Effector memory CD4-positive, alpha-beta T cell (primary cell): ENCODE measurements at places on chromosomes 7 and 10.
A peak's percentile ranks its signal among the peaks of the same experiment; 100 is the strongest.

GRCh38 chr10:25815999-25816768 lies 117.8 kb upstream of the MYO3A start:
- no peaks in the 10 kb centered on the region for H3K36me3 ChIP-seq
- no peak for DNase-seq
- H3K4me3 ChIP-seq: no peak overlapping the region
- H3K27ac ChIP-seq: no peak overlapping the region
- H3K4me1 ChIP-seq: no peaks in the 10 kb centered on the region

GRCh38 chr7:95621404-95621803 lies 25.1 kb upstream of the PDK4 start:
- no peak for DNase-seq
- H3K4me1 ChIP-seq: no peaks in the 10 kb centered on the region
- H3K27ac ChIP-seq: no peak overlapping the region

- no peaks in the 10 kb centered on the region for H3K27me3 ChIP-seq
- peak; percentile 56 for DNase-seq
- H3K4me3 ChIP-seq: peak overlapping the region; percentile 70
- H3K27ac ChIP-seq: peak overlapping the region; percentile 91
These were observed 67.6 kb upstream of the CTNNA3 start for GRCh38 chr10:67763499-67764011.

- H3K27ac ChIP-seq: no peak overlapping the region
- peaks cover 19% of the 10 kb centered on the region for H3K4me1 ChIP-seq
- no peak overlapping the region for H3K4me3 ChIP-seq
These were observed 32.1 kb upstream of the GNA12 start for GRCh38 chr7:2876031-2876731.

GRCh38 chr10:21160116-21160515 lies 263.0 kb upstream of the NEBL start:
- H3K4me1 ChIP-seq: no peaks in the 10 kb centered on the region
- H3K4me3 ChIP-seq: no peak overlapping the region
- H3K27ac ChIP-seq: no peak overlapping the region
- no peaks in the 10 kb centered on the region for H3K27me3 ChIP-seq

GRCh38 chr10:6009961-6010360 lies 32.6 kb upstream of the IL15RA start:
- DNase-seq: no peak
- no peak overlapping the region for H3K27ac ChIP-seq
- H3K27me3 ChIP-seq: no peaks in the 10 kb centered on the region
- H3K36me3 ChIP-seq: peaks cover 14% of the 10 kb centered on the region
- H3K4me3 ChIP-seq: no peak overlapping the region
- H3K4me1 ChIP-seq: peaks cover 12% of the 10 kb centered on the region

DNA sequence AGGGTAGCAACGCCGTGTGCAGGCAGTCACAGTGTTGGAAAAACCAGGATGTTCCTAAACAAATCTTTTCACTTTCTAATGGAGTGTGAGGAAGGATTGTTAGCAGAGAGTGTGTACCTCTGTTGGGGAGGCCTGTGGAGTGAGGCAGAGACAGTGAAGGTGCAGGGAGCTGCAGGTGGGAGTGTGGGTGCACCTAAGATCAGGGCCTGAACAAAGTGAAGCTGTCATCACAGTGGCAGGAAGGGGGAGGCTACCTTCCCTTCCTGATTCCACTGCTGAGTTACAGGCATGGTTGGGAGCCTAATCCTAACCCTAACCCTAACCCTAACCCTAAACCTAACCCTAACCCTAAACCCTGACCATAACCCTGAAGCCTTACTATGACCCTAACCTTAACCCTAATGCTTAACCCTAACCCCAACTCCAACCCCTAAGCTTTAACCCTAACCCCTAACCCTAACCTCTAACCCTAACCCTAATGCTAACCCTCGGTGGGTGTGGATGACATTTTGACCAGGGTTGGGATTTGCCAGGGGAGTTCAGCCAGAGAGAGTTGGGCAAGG lies 158.8 kb upstream of the KLF6 start:
- peaks cover 29% of the 10 kb centered on the region for H3K4me1 ChIP-seq
- no peaks in the 10 kb centered on the region for H3K36me3 ChIP-seq
- H3K4me3 ChIP-seq: no peak overlapping the region
- H3K27me3 ChIP-seq: no peaks in the 10 kb centered on the region
- peak overlapping the region; percentile 60 for H3K27ac ChIP-seq

GRCh38 chr7:94940241-94940640 lies 32.8 kb downstream of the PPP1R9A start:
- H3K27ac ChIP-seq: no peak overlapping the region
- no peak for DNase-seq
- H3K4me3 ChIP-seq: no peak overlapping the region
- H3K36me3 ChIP-seq: no peaks in the 10 kb centered on the region

GRCh38 chr10:70504521-70505358 lies 26.2 kb downstream of the PALD1 start:
- no peak for DNase-seq
- no peaks in the 10 kb centered on the region for H3K4me1 ChIP-seq
- H3K27me3 ChIP-seq: no peaks in the 10 kb centered on the region
- no peak overlapping the region for H3K4me3 ChIP-seq
- H3K36me3 ChIP-seq: no peaks in the 10 kb centered on the region

- H3K27me3 ChIP-seq: no peaks in the 10 kb centered on the region
- H3K27ac ChIP-seq: no peak overlapping the region
- no peak for DNase-seq
- no peaks in the 10 kb centered on the region for H3K36me3 ChIP-seq
- H3K4me1 ChIP-seq: peaks cover 22% of the 10 kb centered on the region
These were observed 43.1 kb downstream of the SYPL1 start for GRCh38 chr7:106068986-106069385.

- H3K27ac ChIP-seq: no peak overlapping the region
- H3K4me1 ChIP-seq: no peaks in the 10 kb centered on the region
- no peak overlapping the region for H3K4me3 ChIP-seq
These were observed 635.0 kb downstream of the LRMDA start for GRCh38 chr10:76066457-76066856.

GRCh38 chr7:158285383-158285770 lies 302.2 kb downstream of the PTPRN2 start:
- H3K4me3 ChIP-seq: no peak overlapping the region
- no peaks in the 10 kb centered on the region for H3K36me3 ChIP-seq
- H3K27me3 ChIP-seq: no peaks in the 10 kb centered on the region
